ENCODE measurements at places on chromosomes 6 and 20. TPM values are rescaled to one million over a fixed set of nuclear protein-coding genes. Genes with fewer than 3 reads are reported as not detected.

DNA sequence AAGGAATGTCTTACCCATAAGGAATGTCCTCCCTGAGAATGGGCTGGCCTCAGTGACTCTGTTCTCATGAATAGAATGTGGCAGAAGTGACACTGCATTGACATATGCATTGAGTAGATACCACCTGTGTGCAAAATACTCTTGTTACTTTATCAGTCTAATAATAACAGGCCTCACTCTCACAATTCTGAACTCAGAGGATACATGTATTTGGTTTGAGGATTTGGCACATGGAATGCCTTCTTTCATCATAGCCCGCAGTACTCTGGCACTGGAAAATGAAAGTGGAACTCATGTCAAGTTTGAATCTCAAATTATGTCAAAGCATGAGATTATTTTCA, 52.9 kb upstream of the PLCB4 start:
- DNase-seq = no peak

DNA sequence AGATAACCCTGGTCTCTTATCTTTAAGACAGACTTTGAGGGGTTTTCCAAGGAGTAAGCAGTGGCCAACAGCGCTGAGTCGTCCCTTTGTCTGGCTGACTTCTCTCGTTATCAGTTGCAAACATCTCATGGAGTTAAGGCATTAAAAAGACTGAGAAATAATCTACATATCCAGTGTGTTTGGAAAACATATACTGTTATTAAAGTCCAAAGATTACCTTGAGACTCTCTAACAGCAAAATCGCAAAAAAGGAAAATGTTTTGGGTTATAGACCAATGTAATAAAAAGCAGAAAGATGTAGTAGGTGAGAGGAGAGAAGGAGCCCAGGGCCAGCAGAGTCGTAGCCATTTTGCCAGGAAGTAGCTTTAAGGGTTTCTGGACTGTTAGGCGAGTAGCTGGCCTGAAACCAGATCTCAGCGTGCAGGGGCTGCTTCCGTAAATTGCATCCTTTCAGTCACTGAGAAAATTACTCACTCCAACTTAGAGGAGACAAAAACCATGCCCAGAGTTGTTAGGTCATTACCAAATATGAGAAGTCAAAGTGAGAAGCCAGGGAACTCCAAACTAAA, 24.6 kb downstream of the MYLK4 start:
- no peak for DNase-seq

- DNase-seq = no peak
These were observed 1.3 kb downstream of the RTEL1 start for GRCh38 chr20:63659370-63659769.

- DNase-seq = no peak
These were observed 63.6 kb downstream of the F13A1 start for GRCh38 chr6:6256886-6257285.

DNA sequence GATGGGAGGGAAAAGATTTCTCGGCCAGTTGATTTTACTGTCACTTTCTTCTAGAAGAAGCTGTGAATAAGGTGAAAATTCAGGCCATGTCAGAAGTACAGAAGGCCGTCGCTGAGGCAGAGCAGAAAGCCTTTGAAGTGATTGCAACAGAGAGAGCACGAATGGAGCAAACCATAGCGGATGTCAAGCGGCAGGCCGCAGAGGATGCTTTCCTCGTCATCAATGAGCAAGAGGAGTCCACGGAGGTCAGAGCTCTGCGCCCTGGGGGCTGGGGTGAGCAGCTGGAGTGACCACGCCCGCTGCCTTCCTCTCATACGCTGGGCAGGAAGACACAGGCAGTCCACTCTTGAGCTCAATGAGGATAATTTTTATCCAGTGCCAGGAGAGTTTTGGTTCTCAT, 21.8 kb upstream of the C20orf144 start:
- DNase-seq = no peak

DNA sequence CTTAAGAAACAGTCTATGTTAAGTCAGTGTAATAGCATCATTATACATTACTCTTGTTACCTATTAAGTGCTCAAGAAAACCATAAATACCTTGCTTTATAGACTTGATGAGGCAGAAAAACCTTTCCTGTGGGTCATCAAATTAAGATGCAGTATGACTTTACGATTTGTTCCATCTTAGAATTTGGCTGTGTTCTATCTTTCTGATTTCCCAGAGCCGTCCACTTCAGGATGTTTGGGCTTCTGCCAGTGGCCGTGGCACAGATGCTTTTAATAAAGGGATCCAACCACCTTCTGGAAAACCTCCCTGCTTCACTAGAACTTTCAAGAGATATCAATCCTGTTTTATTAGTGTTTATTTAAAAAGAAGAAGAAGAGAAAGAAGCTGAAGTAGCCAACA, 71.2 kb downstream of the PDE7B start:
- DNase-seq = no peak

DNA sequence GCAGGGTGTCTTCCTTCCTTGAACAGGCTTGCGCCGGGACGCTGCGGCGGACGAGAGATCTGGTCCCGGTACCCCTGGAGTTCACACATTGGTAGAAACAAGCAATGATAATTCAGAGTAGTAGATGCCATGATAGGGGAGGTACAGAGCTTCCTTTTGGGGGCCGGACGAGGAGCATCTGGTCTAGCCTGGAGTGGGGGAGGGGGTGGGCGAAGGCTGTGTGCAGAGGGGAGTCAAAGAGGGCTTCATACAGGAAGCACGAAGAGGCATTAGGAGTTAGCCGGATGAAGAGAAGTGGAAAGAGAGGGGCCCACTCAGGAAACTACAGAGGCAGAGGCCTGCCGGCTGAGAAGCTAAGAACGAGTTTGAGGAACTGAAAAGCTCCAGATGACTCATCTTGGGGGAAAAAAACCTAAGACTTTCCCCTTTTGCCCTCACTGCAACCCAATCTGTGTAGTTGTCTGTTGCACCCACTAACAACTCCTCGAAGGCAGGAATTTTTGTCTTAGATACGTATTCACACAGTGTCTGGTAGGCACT, 611 bp downstream of the CNPY3 start:
- peak; percentile 6 for DNase-seq

DNA sequence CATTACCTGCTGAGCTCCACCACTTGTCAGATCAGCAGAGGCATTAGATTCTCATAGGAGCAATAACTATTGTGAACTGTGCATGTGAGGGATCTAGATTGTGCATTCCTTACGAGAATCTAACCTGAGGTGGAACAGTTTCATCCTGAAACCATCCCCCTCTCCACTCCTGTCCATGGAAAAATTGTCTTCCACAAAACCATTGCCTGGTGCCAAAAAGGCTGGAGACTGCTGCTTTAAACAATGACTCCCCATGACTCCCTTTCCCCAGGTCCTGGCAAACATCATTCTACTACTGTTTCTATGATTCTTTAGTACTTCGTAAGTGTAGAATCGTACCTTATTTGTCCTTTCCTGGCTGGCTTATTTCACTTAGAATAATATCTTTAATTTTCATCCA, 9.7 kb upstream of the DYNLRB1 start:
- no peak for DNase-seq

- DNase-seq = no peak
These were observed 50.6 kb downstream of the PDSS2 start for GRCh38 chr6:107408714-107409113.

GRCh38 chr6:43634702-43635303, 837 bp upstream of the MAD2L1BP start:
- no peak for DNase-seq

DNA sequence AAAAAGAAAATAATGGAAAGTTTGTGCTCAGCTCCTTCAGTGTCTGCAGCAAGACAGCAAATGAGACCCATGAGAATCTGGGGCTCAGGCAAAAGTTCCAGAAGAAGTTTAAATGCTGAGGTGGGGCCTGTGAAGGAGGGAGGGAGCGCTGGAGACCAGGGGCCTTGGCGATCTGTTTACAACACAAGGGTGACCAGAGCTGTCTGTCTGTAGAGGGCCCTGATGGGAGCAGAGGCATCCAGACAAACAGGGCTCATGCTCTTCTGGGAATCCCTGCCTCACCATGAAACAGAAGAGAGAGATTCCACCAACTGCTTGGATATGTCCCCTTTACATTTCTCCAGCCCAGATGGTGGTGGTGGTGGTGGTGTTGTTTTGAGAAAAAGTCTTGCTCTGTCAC, 79.3 kb upstream of the SHLD1 start:
- DNase-seq = no peak

- DNase-seq = no peak
These were observed 23.9 kb downstream of the FAM162B start for GRCh38 chr6:116741571-116741970.

DNA sequence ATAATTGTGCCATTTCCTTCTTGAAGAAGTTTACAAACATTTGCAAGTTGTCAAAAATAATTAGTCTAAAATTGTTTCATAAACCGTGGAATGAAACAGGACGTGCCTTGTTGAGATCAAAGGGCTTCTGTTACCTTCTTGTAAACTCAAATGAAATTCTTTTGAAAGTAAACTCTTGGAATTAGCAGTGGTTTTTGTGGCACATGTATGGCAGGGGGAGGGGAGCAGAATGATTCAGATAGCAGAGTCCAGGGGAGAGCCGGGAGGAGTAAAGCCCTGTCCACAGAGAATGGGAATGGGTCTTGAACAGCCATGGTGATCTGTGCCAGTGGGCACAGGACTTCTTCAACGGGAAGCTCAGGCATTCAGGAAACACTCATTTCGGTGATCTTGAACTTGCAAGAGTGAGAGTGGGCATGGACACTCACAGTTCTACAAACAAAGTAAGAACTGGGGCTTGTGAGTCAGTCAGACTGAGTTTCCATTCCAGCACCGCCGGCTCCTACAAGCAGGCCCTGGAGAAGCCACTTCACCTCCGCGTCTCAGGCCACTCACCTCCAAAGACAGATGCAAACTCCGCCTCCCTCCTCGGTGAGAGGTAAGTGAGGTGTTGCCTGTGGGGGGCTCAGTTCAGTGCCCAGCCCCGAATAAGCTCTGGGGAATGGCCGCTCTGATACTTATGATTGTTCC, 143.1 kb downstream of the CDH26 start:
- DNase-seq = no peak

GRCh38 chr20:56831795-56832194, 202.7 kb downstream of the TFAP2C start:
- DNase-seq = no peak

GRCh38 chr6:12484519-12484918, 194.4 kb downstream of the EDN1 start:
- DNase-seq = no peak

GRCh38 chr20:50312682-50313521, 122.3 kb downstream of the CEBPB start:
- DNase-seq = no peak

GRCh38 chr6:21914121-21914973, 320.8 kb downstream of the SOX4 start:
- DNase-seq = no peak

DNA sequence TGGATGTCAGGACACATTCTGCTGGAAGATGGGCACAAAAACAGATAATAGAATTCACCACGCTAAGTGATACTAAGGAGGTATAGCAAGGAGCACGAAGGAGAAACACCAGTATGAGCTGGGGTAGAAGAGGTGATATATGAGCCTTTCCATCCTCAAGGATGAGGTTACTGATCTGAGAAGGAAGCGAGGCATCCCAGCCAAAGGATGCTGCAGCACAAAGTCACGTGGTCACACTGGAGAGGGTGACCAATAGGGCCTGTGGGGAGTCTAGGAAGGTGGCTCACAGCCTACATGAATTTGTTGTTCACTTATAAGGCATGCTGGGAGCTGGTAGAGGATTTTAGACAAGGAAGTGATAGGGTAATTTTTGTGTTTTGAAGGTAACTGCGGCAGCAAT, 1.4 kb downstream of the GINS1 start:
- DNase-seq = no peak

- DNase-seq = no peak
These were observed 79.4 kb downstream of the LIN28B start for GRCh38 chr6:105036351-105036750.

- DNase-seq = no peak
These were observed 54.6 kb downstream of the B4GALT5 start for GRCh38 chr20:49659056-49659455.

DNA sequence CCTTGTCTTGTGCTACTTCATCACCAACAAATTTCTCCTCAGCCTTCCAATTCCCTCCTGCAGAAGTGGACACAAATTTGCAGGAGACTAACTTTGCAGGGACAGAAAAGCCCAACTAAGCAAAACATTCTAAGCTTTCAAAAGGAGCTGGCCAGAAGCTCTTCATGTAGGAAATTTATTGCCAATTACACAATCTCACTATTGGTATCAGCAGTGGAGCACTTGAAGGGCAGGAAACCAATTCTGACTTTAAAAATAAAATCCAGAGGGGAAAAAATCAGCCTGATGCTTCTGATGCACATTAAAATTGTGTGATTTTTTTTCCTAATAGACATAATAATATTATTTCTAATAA, 193.3 kb downstream of the LY86 start:
- no peak for DNase-seq

Gene MOG
- total RNA-seq = 369 TPM

Gene HLA-DQA1
- total RNA-seq = 4.6 TPM

Gene FYN
- total RNA-seq = 260 TPM

Gene SLC17A3
- not detected for total RNA-seq

Gene GJA10
- not detected for total RNA-seq

Gene RIN2
- 37.2 TPM for total RNA-seq

Gene RHAG
- not detected for total RNA-seq

Gene NOTCH4
- 23.5 TPM for total RNA-seq

Gene RING1
- 52.3 TPM for total RNA-seq

Gene SLA2
- total RNA-seq = 0.45 TPM

Gene PTCRA
- total RNA-seq = not detected

Gene SLC2A10
- total RNA-seq = 2.2 TPM

Gene HLA-DRA
- total RNA-seq = 125 TPM

Gene ARMC2
- total RNA-seq = 42.6 TPM

Gene BNIP5
- not detected for total RNA-seq

Gene CPNE5
- 84.9 TPM for total RNA-seq

Gene ARFGEF3
- 60.2 TPM for total RNA-seq
